DMS79 (cell line): ENCODE measurements at places on chromosomes 1 and 21.
A peak's percentile ranks its signal among the peaks of the same experiment; 100 is the strongest.

DNA sequence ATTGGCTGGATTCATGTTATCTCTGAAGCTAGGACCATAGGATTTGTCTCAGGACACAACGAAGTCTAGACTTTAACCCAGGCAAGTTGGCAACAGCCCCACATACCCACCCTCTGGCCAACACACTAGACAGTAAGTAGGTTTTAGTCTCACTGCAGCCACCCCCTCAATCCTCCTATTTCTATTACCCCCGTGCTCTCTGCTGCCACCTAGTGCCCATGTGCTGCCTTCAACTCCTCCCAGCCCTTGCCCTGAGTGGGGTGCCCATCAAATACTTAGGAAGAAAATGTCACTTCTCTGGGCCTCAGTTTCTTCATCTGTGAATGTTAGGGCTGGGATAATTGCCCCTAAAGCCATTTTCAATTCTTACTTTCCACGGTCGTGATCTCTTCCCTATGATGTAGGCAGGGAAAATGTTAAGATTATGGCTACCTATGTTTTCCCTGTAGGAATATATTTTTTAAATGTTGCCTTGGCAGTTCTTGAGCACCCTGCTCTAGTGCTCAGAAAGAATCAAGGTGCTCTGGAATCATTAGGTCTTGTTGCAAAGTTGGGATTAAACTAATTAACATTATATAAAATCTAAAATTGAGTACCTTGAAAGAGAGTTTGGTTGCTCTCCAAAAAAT is 213.0 kb downstream of the LMX1A start:
- no peak for DNase-seq

DNA sequence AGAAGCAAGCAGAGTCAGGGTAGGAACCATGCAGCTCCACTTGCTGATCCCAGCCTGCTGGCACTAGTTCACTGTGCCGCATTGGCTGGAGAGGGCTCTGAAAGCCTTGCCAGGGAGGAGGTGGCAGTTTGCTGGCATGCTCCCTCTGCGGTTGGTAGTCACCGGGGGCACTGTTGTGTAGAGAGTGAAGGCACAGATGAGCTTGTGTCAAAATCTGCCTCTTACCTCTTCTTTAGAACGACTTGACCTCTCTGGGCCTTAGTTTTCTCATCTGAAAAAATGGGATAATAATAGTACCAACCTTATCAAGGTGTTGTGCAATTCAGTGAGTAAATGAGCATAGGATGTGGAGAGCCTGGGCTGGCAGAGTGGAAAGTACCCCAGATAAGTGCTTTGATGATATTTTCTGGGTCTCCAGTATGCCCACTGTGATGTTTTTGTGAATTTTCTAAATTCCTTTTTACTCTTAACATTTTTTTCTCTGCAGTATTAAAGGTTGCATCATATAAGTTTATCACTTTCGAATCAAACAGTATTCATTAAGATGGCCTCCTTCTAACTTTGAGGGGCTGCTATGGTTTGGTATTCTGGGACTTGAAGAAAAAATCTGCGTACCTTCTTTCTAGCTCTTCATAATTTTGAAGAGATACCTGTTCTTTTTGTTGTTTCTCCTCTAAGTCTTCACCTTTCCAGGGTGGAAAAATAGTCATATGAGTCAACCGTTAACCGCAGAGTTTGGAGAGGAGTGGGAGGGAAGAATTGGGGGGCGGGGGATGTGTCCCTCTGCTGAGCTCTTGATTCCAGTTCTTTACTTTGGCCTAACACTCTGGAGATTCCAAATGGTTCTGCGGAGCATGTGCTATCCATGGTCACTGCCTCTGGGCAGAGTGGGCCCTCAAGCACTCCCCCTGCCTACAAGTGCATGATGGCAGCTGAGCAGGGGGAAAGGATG is 26.8 kb downstream of the SZRD1 start:
- no peak for DNase-seq

- DNase-seq = no peak
Measured at GRCh38 chr1:44820328-44821239, 12.3 kb downstream of the BTBD19 start.

GRCh38 chr1:12585536-12585935 is 32.5 kb downstream of the DHRS3 start:
- no peak for DNase-seq

DNA sequence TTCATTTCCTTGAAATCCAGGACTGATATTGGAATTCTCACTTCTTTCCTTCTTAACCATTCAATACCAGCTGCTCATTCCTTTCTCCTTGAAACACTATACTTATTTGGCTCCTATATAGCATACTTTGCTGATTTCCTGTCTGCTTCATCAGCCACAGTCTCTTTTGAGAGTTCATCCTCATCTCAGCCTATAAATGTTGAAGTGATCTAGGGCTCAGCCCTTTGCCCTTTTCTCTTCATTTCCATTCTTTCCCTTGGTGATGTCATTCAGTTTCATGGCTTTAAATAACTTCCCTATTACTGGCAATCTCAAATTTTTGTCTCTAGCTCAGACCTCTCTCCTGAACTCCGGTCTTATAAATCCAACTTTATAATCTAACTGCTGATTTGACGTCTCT is 24.1 kb upstream of the RABGAP1L start:
- DNase-seq = no peak

- DNase-seq = no peak
Measured at GRCh38 chr1:218817691-218818465, 355.8 kb upstream of the LYPLAL1 start.

DNA sequence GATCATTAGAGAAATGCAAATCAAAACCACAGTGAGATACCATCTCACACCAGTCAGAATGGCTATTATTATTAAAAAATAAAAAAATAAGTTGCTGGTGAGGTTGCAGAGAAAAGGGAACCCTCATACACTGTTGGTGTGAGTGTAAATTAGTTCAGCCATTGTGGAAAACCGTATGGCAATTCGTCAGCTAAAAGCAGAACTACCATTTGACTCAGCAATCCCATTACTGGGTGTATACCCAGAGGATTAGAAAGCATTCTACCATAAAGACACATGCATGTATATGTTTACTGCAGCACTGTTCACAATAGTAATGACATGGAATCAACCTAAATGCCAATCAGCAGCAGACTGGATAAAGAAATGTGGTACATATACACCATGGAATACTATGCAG is 42.2 kb downstream of the GIPC2 start:
- DNase-seq = no peak

DNA sequence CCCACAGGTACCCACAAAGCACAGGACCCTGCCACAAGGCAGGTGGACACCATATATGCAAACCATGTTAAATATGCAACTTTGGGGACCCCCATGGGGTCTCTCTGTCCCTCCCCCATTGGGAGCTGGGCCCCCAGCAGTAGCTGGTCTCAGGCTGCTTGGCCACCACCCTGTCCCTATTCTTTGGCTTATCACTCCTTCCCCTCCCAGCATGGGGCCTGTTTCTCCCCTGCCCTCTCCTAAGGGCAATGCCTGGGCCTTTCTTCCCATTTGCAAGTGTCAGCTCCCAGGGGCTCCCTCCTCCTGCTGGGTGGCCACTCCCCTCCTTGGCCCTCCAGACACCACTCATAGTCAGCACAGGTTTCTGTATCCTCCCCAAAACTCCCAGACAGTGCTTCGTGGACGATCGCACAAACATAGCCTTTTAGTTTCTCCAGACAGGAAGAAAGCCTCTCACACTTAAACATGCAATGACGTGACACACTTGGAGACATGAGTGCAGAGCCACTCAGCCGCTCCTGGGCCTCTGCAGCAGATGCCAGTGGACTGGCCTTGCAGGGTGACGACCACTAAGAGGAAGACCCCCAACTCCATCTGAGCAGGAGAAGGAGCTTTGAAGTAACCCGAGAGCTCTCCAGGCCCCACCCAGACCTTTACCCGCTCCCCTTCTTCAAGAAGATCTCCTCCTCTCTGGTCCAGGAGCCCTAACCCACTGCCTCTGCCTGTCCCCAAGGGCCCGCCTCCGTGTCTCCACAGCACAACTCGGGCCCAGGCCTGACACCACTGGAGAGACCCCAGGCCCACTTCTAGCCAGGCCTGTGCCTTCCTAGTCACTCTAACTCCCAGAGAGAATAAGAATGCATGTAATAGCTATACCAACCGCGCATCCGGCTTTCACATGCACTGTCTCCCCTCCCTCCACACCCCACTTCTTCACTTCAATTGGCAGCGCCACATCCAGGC is 22.9 kb downstream of the CITED4 start:
- no peak for DNase-seq

- DNase-seq = no peak
Measured at GRCh38 chr1:162416909-162417308, 5.0 kb upstream of the SH2D1B start.

DNA sequence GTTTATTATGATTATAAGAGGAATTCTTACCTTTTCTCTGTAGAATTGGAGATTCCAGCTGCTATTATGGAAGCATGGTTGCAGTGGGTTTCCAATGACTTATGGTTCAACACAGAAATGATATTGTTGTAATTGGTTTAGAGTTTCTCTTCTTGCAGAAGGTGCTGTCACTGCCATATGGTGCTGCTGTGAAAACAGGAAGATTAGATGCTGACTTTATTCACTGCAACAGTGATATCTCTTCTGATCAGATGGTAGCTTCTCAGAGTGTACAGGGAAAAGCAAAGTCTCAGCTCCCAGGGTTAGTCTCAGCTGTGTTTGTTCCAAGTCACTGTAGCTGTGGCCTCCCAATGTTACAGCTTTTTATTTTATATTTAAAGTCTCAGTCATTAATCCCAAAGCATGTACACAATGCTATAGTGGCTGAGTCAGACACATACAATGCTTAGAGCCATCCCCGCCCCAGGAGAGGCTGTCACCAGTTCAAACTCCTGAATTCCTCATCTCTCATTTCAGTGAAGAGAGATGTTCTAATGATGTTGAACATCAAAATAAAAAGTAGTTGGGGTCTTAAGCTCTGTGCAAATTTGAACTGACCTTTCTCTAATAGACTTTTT is 42.7 kb upstream of the RGS2 start:
- no peak for DNase-seq

- DNase-seq = no peak
Measured at GRCh38 chr1:175116903-175117302, 49.3 kb downstream of the TNN start.

DNA sequence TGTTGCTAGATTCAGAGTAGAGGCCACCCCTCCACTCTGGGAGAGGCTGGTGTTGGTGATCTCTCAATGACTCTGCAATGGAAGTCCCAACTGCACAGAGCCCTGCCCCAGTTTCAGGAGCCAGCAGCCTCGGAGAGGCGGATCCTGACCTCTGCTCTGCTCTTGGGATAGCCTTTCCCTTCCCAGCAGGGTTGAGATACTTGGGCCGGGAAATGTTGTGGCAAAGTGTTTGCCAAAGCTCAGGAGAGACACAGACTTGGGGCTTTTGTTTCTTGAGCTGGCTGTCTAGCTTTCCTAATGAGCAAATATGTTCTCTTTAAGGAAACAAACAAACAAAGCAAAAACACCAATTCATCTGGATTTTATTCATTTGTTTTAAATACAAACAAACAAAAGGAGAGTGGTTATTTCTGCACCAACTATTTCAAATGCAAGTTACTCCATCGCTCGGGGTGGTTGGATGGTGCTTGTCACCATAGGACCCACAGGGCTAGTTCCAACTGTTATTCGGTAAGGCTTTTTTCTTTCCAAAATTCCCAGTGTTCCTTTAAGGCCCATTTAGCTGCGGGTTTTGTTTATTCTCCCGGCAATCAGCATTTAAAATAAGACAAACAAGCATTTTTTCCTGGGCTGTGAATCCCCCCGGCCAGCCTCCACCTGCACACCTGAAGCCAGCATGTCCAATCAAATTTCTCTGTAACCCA is 193.9 kb upstream of the LMO4 start:
- no peak for DNase-seq

DNA sequence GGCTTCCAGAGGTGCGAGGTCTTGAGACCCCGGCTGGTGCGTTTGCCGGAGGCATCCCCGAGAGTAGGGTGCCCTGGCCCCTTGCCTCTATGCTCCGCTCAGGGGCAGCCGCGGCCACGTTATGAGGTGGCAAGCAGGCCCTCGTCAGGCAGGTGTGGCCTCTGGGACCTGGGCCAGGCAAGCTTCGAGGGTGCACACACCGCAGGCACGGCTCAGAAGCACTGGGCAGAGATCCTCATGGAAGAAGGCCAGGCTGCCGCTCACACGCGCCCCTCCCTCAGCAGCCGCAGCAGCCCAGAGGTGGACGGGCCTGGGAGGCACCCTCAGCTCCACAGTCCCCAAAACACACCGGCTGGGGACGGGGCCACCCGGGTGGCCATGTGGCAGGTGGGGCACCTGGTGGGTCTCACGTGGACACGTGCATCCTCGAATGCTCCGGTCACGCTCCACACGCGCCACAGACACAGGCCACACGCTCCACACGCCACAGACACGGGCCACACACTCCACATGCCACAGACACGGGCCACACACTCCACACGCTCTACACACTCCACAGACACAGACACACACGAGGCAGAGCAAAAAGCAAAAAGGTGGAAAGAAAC is 6.5 kb downstream of the SDF4 start:
- DNase-seq = peak; percentile 32

DNA sequence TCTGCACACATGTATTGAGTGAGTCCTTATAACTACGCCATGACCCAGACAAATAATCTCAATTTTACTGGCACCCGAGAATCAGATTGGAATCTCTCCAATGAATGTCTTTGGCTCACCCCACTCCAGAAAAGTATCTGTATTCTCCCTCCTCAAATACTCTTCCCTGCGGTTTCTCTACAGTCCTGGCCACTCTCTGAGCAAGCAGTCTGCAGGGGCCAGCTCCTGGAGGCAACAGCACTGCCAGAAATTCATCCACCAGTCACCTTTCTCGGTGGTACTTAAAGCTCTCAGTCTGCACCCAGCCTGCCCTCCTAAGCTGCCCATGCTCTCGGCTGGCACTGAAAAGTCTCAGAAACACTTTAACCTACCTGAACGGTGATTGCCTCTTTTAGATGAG is 16.1 kb upstream of the LYST start:
- peak; percentile 53 for DNase-seq

- no peak for DNase-seq
Measured at GRCh38 chr1:109193653-109194590, 19.8 kb upstream of the SARS1 start.

DNA sequence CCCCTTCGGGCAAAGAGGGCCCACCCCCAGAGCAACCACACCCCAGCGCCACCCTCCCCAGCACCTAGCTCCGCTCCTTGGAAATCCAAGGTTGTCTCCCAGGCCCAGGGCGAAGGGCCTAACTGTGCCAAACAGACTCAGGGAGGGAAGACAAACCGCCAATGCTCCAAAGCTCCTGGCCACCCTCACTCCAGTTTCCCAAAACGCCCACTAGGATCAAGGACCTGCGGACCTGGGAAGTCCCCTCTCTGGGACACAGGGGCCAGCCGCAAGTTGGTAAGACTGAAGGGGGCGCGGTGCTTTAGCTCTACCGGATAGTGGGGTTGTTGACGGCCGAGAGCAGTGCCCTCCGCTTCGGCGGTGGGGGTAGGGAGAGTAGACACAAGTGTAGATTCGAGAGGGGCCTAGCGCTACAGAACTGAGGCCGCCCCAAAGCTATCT is 581 bp downstream of the IRF6 start:
- peak; percentile 20 for DNase-seq
